ENCODE measurements at places on chromosomes 5 and 9. TPM values are rescaled to one million over a fixed set of nuclear protein-coding genes. Genes with fewer than 3 reads are reported as not detected.

DNA sequence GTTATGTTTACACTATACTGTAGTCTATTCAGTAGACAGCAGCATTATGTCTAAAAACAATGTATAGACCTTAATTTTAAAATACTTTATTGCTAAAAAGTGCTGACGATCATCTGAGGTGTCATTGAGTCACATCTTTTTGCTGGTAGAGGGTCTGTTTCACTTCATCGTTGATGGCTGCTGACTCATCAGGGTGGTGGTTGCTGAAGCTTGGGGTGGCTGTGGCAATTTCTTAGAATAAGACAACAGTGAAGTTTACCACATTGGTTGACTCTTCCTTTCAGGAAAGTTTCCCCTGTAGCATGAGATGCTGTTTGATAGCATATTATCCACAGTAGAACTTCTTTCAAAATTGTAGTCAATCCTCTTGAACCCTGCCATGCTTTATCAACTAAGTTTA, 150.3 kb downstream of the FBXL7 start:
- no peak for DNase-seq

DNA sequence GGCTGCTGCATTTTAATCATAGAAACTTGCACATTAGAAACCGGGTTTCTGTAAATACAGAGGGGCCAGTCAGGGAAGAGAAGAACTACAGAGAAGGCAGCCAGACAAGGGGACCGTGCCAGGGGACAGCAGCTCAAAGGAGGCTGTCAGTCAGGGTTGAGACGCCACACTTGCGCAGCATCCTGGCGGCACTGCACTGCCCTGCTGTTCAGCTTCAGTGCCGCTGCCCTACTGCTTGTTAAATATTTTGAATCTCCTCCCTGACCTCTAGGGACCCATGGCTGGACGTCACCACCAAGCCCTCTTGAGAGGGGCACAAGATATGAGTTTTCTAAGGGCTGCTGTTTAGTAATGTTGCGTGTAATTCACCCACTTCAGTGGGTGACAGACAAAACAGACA, 43.6 kb upstream of the ZBTB43 start:
- DNase-seq, result no peak

- DNase-seq, result no peak
These were observed 13.0 kb upstream of the SUSD3 start for GRCh38 chr9:93045521-93045920.

The GZMA gene
- total RNA-seq, result 5.4 TPM

- DNase-seq, result no peak
These were observed 35.1 kb downstream of the LPAR1 start for GRCh38 chr9:111003182-111003581.

GRCh38 chr9:34157898-34158297, 20.9 kb upstream of the UBAP1 start:
- DNase-seq, result no peak

DNA sequence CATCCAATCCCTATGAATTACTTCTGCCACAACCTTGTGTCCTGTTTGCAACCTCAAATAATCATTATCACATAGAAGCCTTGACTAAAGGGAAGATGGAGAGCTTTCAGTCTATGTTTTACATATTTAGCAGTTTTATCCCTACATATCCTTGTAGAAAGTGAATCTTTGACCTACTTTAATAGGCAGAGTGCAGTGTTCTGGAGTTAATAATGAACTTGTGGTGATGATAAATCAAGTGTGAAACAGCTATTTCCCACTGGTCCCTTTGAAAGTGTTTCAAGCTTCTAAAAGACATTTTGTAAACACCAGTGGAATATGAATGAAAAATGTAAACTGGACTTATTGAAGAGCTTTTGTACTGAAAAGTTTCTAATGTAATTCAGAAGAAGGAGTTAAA, 406.7 kb downstream of the GABRG2 start:
- DNase-seq, result no peak

DNA sequence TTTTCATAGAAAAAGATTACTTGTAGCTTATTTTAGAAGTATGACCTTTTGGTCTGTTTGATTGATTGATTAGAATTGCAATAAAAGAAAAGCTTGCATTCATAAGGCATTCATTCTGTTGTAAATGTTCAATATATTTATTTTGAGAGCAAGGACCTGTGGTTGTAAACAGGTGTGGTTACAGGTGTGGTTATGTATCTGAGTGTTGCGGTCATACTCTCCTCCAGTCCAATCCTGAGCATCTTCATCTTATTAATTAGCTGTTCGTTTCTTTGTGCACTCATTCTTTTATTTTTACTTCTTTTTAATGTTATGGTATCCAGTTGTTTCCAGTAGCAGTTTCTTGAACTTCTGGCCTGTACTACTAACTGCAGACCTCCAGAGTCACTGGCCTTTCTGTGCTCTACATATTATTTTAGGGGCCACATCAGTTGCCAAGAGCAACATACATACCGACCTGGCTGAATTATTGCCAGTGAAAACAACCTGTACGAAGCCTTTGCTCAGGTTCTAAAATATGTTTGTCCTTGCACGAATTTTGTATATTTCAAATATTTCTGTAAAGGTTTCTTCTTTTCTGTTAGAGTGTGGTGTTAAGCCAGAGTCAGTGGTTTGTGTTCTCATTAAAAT, 128.7 kb downstream of the CDC42SE2 start:
- DNase-seq, result no peak

DNA sequence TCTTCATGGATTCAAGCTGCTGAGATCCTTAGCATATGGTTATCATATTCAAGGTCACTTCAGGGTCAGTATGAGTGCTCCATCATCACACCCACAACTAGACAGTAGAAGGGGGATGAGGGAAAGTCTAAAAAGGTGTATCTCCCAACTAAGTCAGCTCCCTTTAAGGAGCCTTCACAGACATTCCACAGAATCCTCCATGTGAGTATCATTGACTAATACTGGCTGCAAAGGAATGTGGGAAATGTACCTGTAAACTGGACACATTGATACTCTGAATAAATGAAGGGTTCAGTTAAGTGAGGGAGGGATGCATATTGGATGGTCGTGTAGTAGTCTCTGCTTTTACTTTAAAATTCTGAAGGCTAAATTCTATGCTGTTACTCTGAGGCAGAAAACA, 330.7 kb downstream of the LRRC70 start:
- DNase-seq, result no peak

DNA sequence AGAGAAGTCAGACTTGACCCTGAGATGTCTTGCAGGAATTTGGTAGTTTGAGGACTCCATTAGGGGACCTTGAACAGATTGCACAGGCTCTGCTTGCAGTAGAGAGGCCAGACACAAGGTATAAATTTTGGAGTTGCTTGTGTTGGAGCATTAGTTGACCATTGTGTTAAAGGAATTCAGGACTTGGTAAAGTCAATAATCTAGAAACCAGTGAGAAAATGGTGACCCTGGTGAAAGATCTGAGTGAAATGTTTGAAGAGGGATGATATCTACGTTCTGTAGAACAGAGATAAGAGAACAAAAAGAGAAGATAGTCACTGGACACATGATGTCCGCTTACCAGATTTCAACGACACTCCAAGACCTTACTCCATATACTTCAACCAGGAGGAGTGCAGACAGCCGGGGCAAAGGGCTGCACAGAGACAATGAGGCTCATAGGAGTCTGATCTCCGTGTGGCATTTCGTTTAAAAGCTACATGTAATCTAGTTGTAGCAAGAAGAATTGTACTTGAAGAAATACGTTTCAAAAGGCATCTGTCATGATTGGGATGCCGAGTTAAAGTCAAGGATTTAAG, 13.2 kb downstream of the DNAJC25 start:
- no peak for DNase-seq

The ADGRV1 gene
- total RNA-seq, result 31.9 TPM

The SETD9 gene
- total RNA-seq, result 4.8 TPM

- no peak for DNase-seq
These were observed 443.4 kb upstream of the TRPC7 start for GRCh38 chr5:136808756-136809155.

The RCL1 gene
- total RNA-seq, result 9.5 TPM

The BNC2 gene
- total RNA-seq, result 52.0 TPM

- DNase-seq, result no peak
These were observed 179.2 kb downstream of the RFK start for GRCh38 chr9:76215066-76215465.

DNA sequence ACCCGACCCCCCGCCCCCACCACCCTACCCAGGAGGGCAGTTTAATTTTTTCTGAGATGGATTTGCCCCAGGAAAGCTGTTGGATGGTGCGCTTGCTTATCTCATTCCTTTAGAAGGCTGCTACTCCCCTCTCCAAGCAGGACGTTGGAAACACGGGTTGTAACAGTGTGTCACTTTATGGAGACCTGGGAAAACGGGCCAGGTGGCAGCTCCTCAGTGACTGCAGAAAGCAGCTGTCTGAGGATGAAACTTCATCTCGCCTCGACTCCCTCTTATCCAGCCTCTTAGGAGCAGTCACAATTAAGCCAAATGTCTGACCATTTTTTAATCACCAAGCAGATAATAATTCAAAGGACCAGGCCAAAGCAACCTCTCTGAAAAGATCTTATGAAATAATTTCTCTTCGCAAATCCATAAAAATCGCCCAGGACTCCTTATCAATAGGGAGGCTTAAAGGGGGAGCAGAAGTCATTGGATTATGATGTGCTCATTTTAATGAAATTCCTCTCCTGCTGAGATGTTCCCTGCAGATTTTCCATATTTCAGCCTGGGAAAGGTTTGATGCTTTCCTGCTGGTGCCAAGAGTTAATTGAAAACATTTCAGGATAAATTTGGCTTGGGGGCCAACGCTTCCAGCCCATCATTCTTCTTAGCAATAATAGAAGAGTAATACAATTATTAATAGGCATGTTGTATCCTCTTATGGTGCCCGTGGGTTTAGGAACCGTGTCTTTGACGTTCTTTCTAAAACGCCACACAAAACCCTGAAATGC, 26.0 kb downstream of the GAS1 start:
- DNase-seq, result no peak

DNA sequence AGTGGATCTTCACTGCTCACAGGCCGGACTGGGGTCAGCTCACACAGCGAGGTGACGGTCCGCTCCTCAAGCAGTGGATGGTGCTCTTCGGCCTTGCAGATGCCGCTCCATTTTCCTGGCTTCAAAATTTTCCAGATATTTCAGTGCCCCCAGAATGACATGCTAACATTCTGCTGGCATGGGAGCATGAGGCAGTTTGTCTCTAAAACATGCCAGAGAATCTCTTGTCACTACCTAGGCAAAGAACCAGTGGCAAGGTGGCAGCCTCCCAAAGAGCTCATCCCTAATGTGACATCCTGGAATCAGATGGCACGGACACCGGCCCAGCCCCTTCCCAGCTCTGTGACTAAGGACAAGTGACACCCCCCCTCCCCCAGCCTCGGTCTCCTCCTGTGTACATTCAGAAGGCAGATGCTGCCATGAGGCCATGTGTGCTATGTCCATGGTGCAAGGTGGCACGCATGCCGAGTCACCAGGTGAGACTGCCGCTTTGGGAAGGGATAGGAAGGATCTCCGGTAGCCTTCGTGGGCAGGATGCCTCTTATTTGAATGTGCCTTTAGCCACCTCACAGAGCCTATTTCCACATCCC, 2.7 kb downstream of the S1PR3 start:
- no peak for DNase-seq

DNA sequence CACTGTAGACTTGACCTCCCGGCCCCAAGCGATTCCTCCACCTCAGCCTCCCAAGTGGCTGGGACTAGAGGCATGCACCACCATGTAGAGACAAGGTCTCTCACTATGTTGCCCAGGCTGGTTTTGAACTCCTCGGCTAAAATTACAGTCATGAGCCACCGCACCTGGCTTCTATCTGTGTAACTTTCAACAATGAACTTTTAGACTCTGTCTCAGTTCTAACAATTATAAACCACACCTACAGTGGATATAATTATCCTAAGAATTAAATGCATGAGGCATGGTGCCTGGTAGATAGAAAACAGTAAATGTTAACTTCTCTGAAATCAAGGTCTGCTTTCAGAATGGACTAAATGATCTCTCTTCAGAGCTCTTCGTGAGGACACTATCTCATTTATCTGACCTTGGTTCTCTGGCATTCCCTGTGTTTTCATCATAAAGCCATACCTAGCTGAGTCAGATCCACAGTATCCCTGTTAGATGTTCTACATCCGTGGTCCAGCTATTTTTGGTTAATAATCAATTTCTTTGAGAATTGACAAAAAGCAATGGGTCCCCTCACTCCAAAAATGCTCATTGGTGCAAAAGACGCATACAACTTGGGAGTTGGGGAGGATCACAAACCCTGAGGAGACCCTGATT, 7.2 kb downstream of the HAVCR1 start:
- DNase-seq, result no peak

The PAM gene
- 99.3 TPM for total RNA-seq

DNA sequence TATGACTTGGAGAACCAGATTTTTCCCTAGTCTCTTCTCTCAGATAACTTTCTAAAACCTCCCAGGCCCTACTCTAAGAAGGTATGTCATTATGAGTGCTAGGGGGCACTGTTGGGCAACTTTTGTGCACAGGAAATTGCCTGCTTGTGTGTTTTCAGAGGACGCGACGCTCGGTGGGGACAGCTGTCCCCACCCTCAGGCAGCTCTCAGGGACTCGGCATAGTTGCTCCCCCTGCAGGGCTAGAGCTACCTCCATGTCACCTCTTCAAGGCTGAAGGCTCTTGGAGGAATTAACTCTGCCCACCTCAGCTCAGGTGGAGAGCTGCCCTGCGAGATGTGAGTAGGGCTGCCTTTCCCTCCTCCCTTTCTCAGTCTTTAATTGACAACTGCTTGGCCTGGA, 10.2 kb upstream of the TIFAB start:
- DNase-seq, result peak; percentile 34

The GCNT4 gene
- total RNA-seq, result 36.2 TPM

GRCh38 chr5:180970875-180971274, 17.8 kb upstream of the BTNL3 start:
- DNase-seq, result no peak

DNA sequence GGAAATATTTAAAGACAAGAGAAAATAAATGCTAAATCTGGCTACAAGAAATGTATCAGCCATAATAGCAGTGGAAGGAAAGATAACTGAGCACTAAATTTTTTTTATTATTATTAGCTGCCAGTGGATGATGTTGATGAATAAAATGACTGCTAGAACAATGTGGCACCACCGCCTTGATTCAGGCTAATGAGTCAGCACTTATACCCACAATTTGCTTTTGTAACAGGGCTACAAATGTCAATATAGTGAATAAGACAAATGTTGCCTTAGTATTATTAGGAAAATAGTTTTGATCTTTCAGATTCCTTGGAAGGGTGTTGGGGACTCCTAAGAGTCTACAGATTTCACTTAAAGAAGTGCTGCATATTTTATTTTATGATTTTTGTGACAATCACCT, 555.2 kb upstream of the GRAMD2B start:
- DNase-seq, result no peak

DNA sequence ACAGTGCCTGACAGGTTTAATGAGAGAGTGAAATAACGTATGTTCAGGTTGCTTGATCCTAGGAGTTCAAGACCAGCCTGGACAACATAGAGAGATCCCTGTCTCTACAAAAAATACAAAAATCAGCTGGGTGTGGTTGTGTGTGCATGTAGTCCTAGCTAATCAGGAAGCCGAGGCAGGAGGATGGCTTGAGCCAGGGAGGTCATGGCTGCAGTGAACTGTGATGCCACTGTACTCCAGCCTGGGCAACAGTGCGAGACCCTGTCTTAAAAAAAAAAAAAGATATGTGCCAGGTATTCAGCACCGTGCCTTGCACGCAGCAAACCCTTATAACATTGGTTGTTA, 38.8 kb upstream of the SPRY4 start:
- DNase-seq, result no peak

Measured in mucosa of gallbladder (tissue), 1 donor.